Fibroblast of the aortic adventitia (primary cell): ENCODE measurements at places on chromosomes 5 and 9.
A peak's percentile ranks its signal among the peaks of the same experiment; 100 is the strongest.

DNA sequence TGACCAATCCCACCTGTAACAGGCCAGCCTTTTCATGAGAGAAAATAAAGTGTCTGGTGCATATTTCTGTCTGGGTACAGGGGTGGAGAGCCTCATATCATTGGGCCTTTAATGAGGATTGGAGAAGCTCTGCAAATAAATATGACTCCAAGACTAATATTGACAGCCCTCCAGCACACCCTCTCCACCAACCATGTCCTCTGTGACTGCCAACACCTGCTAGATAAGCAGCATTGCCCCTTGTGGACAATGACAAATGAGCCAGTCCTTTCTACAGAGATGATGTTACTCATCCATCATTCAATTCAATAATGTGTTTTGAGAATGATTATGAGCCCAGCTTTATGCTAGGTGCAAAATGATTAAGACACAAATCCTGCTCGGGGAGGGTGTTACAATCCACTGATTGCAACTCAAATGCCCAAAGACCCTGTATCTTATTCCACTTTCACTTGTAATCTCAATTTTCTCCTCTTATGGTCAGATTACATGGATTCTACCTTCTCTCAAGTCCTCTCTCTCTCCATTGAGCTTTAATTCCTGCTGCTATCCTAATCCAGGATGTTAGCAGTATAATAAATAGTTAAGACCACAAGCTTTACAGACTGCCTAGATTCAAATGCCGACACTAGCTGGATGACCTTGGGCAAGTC is 2.1 kb upstream of the GFRA3 start:
- no peak for DNase-seq

GRCh38 chr9:21452681-21453080 is 12.4 kb downstream of the IFNA1 start:
- no peak for DNase-seq

DNA sequence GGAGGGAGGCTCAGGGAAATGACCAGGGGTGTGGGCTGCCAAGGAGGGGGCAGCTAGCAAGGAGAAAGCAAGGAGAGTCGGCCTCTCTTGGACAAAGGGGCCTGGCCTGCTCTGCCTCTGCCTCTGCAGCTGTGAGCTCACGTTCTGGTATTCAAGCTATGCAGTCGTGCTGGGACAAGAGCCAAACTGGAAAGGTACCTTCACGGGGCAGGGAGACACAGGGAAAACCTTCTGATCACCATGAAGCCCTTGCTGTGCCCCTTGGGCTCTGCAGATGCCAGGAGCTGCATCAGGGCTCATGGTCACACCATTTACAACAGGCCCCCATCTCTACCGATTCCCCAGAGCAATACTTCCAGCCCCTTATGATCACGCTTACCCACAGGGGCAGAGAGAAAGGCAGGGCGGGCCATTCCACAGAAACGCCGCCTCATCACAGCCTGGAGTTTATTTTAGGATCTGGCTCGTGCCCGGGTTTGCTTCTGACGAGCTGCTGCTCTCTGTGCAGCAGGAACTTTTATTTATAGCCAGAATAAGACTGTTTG is 63.2 kb downstream of the PRRT1B start:
- peak; percentile 92 for DNase-seq

DNA sequence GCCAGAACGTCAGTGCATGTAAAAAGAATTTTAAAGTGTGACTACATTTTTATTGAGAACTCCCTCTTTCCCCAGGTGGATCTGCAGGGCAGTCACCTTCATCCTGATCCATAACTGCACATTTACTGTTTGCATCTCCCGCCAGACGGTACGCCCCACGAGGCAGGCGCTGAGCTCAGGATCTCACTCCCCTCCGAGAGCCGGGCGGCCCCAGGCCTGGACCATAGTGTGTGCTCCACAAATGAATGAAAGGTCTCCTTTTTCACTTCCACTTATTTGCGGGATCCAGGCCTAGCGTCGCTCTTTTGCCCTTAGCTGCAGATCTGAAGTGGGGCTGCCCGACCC is 378 bp downstream of the DROSHA start:
- DNase-seq = no peak

GRCh38 chr9:127635201-127635735 is 23.2 kb downstream of the STXBP1 start:
- DNase-seq = no peak

DNA sequence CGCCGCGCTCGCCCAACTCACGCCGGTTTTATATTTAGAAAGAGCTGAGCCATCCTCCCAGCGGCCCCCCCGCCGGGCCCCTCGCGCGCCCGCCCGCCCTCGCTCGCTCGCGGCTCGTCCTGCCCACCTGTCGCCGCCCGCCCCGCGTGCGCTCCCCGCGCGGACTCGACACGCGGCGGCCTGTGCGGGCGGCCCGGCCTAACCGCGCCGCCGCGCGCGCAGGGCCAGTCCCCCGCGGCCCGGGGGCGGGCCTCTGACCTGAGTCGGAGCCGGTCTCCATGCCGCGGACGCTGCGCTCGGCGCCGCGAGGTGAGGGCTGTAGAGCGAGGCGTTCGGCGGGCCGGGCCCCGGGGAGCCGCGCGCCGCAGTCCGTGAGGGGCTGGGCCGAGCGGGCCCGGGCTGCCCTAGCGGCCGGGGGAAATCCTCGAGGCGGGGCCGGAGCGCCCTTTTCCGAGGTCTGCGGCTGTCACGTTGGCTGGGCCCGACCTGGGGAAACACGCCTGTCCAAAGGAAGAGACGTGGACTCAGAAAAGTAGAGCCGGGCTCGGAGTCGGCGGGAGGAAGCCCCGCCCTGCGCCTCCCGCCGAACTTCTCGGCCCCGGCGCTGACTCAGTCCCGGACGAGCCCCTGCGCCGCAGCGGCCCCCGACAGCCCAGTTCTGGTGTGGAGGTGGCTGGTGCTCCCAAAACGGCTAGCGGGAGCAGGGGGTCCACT is at the start of gene ECPAS:
ECPAS (minus strand) TSS at position 526 of the 714 bp plus-strand sequence. CDS start 11,465 bp downstream, outside the sequence.
- DNase-seq = peak; percentile 72
